ENCODE measurements at places on chromosomes 4 and X.

- no peak overlapping the region for H3K27ac ChIP-seq
- peak; percentile 15 for DNase-seq
- peaks cover 5% of the 10 kb centered on the region for H3K27me3 ChIP-seq
- H3K36me3 ChIP-seq: no peaks in the 10 kb centered on the region
- peak overlapping the region; percentile 66 for H3K4me3 ChIP-seq
- peaks cover 3% of the 10 kb centered on the region for H3K4me1 ChIP-seq
These were observed 33.0 kb downstream of the HCCS start for GRCh38 chrX:11143931-11144678.

- no peaks in the 10 kb centered on the region for H3K4me1 ChIP-seq
- H3K4me3 ChIP-seq: no peak overlapping the region
- DNase-seq: no peak
- no peak overlapping the region for H3K27ac ChIP-seq
- H3K27me3 ChIP-seq: no peaks in the 10 kb centered on the region
- no peaks in the 10 kb centered on the region for H3K36me3 ChIP-seq
These were observed 58.6 kb upstream of the PGRMC2 start for GRCh38 chr4:128346054-128346716.

DNA sequence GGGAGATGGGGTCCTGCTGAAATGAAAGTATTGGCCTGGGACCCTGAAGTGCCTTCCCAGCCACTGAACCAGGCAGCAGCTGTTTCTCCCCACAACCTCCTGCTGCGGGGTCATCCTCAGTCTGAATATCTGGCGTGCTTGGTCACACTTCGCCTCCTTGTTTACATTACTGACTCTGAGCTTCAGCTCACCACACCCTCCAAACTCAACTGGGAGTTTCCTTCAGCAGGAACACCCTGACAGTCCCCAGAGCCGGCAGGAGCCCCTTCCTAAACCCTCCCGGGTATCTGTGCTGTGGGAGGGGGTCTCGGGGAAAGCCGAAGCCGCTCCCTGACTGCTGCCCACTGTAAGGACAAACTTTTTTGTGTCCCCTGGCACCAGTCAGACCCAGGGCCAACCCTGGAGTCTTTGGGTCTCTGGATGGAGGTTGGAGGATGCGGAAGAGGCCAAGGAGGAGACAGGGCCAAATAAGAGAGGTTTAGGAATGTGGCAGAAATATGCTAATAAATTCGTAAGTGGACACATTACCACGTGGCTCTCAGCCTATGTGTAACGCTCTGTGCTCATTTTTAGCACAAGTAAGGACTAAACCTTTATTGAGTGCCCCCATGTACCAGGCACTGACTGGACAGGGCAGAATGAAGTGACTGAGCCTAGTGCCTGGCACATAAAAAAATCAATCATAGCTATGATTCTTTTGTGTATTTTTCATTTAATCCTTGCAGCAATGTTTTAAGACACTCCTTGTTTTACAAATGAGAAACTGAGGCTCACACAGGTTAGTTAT lies 20.7 kb downstream of the FHDC1 start:
- peaks cover 20% of the 10 kb centered on the region for H3K27me3 ChIP-seq
- H3K4me1 ChIP-seq: no peaks in the 10 kb centered on the region
- DNase-seq: no peak
- peaks cover 2% of the 10 kb centered on the region for H3K36me3 ChIP-seq
- H3K27ac ChIP-seq: no peak overlapping the region
- no peak overlapping the region for H3K4me3 ChIP-seq

- no peak for DNase-seq
- no peak overlapping the region for H3K4me3 ChIP-seq
- no peak overlapping the region for H3K27ac ChIP-seq
- H3K27me3 ChIP-seq: no peaks in the 10 kb centered on the region
- no peaks in the 10 kb centered on the region for H3K4me1 ChIP-seq
- H3K36me3 ChIP-seq: no peaks in the 10 kb centered on the region
These were observed 85.4 kb downstream of the PPEF1 start for GRCh38 chrX:18792828-18793227.

DNA sequence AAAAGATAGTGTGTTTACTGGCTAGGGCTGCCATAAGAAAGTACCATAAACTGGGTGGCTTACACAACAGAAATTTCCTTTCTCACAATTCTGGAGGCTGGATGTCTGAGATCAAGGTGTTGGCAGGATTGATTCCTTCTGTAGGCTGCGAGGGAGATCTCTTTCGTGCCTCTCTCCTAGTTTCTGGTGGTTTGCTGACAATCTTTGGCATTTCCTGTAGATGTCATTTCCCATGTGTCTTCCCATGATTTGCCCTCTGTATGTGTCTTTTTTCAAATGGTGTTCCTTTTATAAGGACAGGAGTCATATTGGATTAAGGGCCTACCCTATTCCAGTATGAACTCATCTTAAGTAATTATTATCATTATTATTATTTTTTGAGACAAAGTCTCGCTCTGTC lies 27.9 kb upstream of the LCORL start:
- peaks cover 2% of the 10 kb centered on the region for H3K4me1 ChIP-seq
- H3K27ac ChIP-seq: no peak overlapping the region
- peaks cover 29% of the 10 kb centered on the region for H3K27me3 ChIP-seq
- no peaks in the 10 kb centered on the region for H3K36me3 ChIP-seq
- no peak for DNase-seq

- H3K4me3 ChIP-seq: peak overlapping the region; percentile 68
- DNase-seq: no peak
- H3K27me3 ChIP-seq: no peaks in the 10 kb centered on the region
- H3K36me3 ChIP-seq: peaks cover 2% of the 10 kb centered on the region
These were observed 125.7 kb downstream of the CAMK2D start for GRCh38 chr4:113635739-113636437.

- DNase-seq: no peak
- H3K4me3 ChIP-seq: no peak overlapping the region
- H3K4me1 ChIP-seq: no peaks in the 10 kb centered on the region
These were observed 60.9 kb downstream of the BMP15 start for GRCh38 chrX:50971395-50971794.

- no peaks in the 10 kb centered on the region for H3K36me3 ChIP-seq
- peaks cover 2% of the 10 kb centered on the region for H3K4me1 ChIP-seq
These were observed 19.6 kb downstream of the PGAM4 start for GRCh38 chrX:77949840-77950239.

DNA sequence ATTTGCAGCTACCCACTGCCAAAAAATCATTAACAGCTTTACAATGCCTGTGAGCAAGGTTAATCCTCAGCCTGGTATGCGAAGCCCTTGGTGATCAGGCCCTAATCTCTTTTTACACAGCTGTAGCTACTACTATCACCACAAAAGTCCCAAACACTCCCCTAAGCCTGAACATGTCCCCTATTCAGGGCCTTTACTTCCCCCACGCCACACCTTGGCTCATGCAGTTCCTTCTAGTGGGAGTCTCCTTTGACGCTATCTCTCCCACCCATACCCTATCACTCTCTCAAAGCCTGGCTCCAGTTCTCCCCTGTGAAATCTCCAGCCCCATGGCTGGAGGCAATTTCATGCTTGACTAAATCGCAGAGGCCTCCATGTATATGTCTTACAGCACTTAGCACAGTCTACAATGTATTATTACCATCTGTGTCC lies 90.6 kb upstream of the CBR4 start:
- no peaks in the 10 kb centered on the region for H3K36me3 ChIP-seq
- peaks cover 9% of the 10 kb centered on the region for H3K27me3 ChIP-seq
- no peaks in the 10 kb centered on the region for H3K4me1 ChIP-seq
- H3K27ac ChIP-seq: no peak overlapping the region
- DNase-seq: no peak

GRCh38 chr4:177770776-177771175 lies 328.5 kb upstream of the AGA start:
- no peak overlapping the region for H3K27ac ChIP-seq
- H3K27me3 ChIP-seq: peaks cover 15% of the 10 kb centered on the region
- no peak overlapping the region for H3K4me3 ChIP-seq
- DNase-seq: no peak
- H3K4me1 ChIP-seq: no peaks in the 10 kb centered on the region

GRCh38 chrX:67546496-67547423 lies 2.9 kb downstream of the AR start:
- H3K27ac ChIP-seq: no peak overlapping the region
- H3K27me3 ChIP-seq: peaks cover 32% of the 10 kb centered on the region
- DNase-seq: no peak
- peak overlapping the region; percentile 49 for H3K4me3 ChIP-seq
- peaks cover 2% of the 10 kb centered on the region for H3K4me1 ChIP-seq
- no peaks in the 10 kb centered on the region for H3K36me3 ChIP-seq

DNA sequence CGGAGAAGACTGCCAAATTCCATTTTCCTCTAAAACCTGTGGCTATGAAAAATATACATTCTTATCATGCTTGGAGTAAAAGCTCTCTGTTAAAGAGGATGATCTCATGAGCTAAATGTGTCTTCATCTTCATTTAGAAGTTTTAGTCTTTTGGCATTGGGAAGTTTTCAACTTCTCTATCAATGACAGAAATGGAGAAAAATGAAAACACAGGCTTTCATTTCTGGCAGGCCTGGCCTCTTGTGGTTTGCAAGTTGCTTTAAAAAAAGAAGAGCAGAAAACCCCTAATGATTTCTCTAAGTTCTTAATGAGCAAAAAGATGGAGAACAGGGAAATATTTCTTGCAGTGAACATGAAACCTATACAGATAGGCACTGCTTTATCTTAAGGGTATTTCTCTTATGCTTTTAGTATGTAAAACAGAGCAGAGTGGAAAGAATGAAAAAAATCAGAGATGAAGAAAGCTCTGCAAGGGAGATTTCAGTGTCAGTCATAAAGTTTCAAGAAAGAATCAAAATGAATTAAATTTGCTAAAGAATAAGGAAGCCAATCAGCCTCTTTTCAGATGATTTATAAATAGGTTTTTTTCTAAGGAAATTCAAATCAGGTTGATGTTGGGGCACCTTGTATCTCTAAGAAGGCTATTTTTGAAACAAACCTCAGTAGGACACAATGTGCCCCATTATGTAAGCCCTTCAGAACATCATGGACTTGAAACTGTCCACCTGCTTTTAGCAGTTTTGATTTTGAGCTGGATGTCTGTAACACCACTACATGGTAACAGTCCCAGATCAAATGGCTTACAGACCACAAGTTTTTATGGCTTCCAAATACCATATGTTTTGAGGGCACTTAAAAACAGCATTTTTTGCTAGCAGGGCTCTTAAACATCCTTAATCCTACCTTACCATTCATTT lies 225.0 kb downstream of the GRIA3 start:
- H3K27me3 ChIP-seq: no peaks in the 10 kb centered on the region
- no peaks in the 10 kb centered on the region for H3K4me1 ChIP-seq
- H3K27ac ChIP-seq: no peak overlapping the region
- no peak for DNase-seq
- H3K4me3 ChIP-seq: no peak overlapping the region

GRCh38 chr4:184826691-184827270 lies 1.0 kb upstream of the ACSL1 start:
- peaks cover 25% of the 10 kb centered on the region for H3K4me1 ChIP-seq
- no peaks in the 10 kb centered on the region for H3K27me3 ChIP-seq
- no peak for DNase-seq
- H3K36me3 ChIP-seq: peaks cover 2% of the 10 kb centered on the region
- H3K27ac ChIP-seq: peak overlapping the region; percentile 92

- peaks cover 31% of the 10 kb centered on the region for H3K4me1 ChIP-seq
- H3K4me3 ChIP-seq: no peak overlapping the region
- no peaks in the 10 kb centered on the region for H3K27me3 ChIP-seq
- H3K36me3 ChIP-seq: peaks cover 2% of the 10 kb centered on the region
These were observed 14.9 kb upstream of the PIM2 start for GRCh38 chrX:48933757-48934156.

DNA sequence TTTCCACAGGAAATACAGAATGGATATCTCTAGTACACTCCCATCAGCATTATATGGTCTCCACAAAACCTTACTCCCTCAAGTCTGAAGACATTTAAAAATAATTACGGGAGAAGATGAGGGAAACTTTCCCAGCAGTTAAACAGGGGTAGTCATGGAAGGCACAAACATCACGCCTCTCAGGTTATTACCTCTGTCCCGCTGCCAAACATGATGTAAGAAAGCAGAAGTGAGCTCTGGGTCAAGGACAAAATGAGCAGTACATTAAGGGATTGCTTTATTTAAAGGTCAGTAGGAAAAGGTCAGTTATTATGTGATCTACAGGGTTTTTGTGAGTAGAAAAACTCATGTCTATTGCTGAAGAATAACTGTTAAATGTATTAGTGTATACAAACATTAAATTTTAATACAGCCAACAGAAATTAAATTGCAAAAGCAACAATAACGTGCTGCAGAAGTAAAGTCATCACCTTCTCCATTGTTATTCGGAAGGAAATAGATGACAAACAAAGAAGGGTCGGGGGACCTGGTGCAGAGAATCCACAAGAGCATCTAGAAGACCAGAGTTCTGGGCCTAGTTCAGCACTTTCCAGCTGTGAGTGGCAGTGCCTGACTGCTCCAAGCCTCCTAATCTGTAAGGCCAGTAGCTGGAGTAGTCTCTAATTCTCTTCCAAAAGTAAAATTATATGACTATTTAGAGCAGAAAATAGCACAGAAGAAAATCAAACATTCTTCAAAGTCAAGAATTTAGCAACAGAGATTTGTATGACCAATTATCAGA lies 171.2 kb downstream of the PPP3CA start:
- no peaks in the 10 kb centered on the region for H3K36me3 ChIP-seq
- no peak overlapping the region for H3K4me3 ChIP-seq
- no peak for DNase-seq

GRCh38 chrX:49155243-49155899 lies 7.2 kb upstream of the MAGIX start:
- no peaks in the 10 kb centered on the region for H3K36me3 ChIP-seq
- no peak for DNase-seq
- H3K27ac ChIP-seq: peak overlapping the region; percentile 86

- H3K27me3 ChIP-seq: no peaks in the 10 kb centered on the region
- no peaks in the 10 kb centered on the region for H3K36me3 ChIP-seq
- no peak overlapping the region for H3K27ac ChIP-seq
- no peaks in the 10 kb centered on the region for H3K4me1 ChIP-seq
- no peak for DNase-seq
- H3K4me3 ChIP-seq: no peak overlapping the region
These were observed 359.2 kb downstream of the IDS start for GRCh38 chrX:149145845-149146285.

DNA sequence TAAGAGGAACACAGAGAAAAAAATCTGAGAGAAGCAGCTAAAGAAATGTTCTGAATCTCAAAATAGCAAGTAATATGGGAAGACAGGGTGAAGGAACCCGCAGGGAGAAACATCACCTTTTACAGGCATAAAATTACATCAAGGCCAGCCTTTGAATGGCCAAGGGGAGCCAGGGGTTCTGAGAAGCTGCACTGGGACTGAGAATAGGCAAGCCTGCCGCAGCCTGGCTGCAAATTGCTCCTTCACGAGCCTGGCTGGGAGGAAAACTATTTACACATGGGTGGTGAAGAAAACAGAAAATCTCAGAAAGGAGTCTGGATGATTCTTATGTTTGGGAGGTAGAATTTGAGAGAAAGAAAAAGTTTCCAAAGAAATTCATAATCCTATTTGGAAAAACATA lies 74.5 kb upstream of the QRFPR start:
- no peak for DNase-seq
- H3K27ac ChIP-seq: no peak overlapping the region
- H3K27me3 ChIP-seq: peaks cover 64% of the 10 kb centered on the region
- H3K36me3 ChIP-seq: peaks cover 7% of the 10 kb centered on the region
- no peak overlapping the region for H3K4me3 ChIP-seq
- peaks cover 2% of the 10 kb centered on the region for H3K4me1 ChIP-seq

- no peak for DNase-seq
- peaks cover 13% of the 10 kb centered on the region for H3K4me1 ChIP-seq
- no peaks in the 10 kb centered on the region for H3K27me3 ChIP-seq
- peaks cover 8% of the 10 kb centered on the region for H3K36me3 ChIP-seq
- H3K4me3 ChIP-seq: no peak overlapping the region
- H3K27ac ChIP-seq: peak overlapping the region; percentile 2
These were observed 44.7 kb downstream of the SETD7 start for GRCh38 chr4:139511320-139511719.
